NCI-H526 (cell line): ENCODE measurements at places on chromosomes 4 and X.

DNA sequence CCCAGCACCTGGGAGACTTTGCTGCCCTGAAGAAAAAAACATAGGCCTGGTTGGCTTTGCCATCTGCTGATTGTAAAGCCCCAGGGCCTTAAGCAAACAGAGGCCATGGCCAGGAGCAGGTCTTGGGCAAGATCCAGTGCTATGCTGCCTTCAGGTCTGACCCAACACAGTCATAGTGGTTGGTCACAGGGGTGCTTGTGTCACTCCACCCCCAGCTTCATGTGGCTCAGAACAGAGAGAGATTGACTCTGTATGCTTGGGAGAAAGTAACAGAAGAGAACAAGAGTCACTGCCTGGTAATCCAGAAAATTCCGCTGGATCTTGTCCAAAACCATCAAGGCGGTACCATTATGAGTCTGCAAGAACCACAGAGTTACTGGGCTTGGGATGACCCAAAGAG is 24.4 kb upstream of the SMARCA5 start:
- DNase-seq, result no peak

DNA sequence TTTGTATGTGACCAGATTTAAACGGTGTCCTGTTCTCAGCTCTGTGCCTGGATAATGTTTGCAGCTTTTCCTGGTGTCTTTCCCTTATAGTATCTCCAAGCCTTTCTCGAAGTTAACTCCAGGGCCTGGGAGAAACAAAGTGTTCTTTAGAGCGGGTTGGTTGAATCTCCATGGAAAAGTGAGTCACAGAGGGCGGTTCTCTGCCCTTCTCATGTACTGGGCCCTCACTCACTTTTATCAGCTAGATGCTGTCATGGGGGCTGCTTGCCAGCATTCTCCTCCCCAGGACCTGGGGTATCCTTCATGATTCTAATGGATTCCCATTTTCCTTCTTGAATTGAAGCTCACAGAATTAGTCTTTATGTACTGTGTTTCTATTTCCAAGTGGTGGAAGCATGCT is 46.1 kb upstream of the MAGEC2 start:
- DNase-seq, result no peak

DNA sequence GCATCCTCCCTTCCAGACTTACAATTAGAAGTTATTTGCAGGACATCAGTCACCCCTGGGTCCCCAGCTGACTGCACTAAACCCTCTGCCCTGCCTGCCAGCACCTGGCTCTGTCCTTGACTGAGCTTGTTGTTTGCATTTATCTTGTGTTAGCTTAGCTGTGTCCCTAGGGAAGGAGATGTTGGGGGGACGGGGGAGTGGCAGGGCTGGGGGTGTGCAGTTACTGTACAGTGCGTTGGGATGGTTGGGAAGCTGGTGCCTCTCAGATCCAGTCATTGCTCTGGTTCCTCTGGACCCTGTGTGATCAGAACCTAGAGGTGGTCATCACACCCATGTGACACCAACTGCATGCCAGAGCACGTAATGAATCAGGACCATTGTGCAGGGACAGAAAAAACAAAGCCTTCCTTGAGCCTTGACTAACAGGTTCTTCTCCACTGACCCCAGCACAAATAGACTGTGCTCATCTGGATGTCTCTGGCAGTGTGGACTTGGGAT is 32.7 kb upstream of the PROM1 start:
- DNase-seq, result peak; percentile 23

- no peak for DNase-seq
Measured at GRCh38 chr4:183229397-183229796, 90.7 kb downstream of the CLDN22 start.

DNA sequence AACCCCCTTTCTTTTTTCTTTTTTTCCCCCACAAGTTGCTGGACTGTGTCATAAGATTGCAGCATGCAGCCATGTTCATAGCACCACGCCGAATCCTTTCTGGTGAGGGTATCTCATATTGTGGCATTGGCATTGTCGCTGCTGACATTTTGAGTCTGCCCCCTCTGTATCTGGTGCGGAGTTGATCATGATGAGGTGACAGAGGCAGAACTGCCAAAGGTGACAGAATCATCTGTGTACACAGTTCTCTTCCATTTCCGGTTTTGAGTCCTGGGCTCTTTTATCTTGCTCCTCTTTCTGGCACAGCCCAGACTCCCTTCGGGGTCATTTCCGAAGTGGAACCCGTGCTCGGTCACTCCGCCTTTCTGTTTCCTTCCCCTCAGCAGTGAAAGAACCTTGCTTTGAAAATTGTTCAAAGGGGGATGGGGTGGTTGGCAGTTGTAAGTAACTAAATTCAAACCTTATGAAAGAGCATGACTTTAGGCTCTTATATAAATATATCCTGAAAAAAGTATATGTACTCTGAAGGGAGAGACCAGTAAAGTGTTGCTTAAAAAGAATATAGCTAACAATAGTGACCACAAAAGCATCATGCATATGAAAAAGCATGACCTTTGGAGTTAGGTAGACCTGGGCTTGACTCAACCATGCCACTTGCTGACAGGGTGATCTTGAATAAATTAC is 55.0 kb upstream of the BMP2K start:
- no peak for DNase-seq

DNA sequence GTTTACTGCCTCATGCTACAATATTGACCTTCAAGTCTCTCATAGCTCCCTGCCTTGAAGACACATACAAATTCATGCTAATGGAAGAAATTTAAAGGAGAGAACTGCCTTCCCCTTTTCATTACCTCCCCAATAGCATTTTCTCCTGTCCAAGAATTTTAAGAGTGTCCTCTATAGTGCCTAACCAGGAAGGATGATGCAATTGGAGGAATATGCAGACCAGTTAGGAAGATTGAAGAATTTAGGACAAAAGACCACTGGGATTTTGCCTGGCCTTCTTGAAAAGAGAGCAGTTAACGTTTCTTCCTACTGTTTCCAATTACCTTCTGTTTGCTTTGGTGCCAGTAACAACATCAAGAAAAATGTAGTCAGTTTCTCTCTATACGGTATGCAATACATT is 443.9 kb downstream of the INPP4B start:
- DNase-seq, result no peak

DNA sequence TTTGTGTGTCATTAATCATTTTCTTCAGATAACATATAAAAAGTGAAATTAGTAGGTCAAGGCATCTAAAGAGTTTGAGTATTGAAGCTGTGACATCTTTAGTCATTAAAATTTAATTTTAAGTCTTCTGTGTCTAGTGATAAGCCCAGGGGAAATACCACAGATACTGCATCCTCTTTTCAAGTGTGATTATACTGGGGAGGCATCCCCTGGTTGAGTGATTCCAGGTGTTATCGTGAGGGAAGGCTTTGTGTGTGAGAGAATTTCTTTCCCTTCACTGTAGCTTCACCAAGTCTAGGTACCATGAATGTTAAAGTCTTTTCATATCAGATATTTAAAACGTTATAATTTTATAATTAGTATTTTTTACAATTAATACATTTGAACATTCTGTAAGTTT is 193.4 kb downstream of the FRAS1 start:
- no peak for DNase-seq

- no peak for DNase-seq
Measured at GRCh38 chr4:118953276-118953675, 64.6 kb downstream of the SYNPO2 start.
